ENCODE measurements at places on chromosomes 1 and 21.

GRCh38 chr1:54397090-54397591, 9.1 kb downstream of the SSBP3 start:
- peak; percentile 65 for DNase-seq

- peak; percentile 85 for DNase-seq
Observed at GRCh38 chr1:168488138-168488537, 55.7 kb downstream of the XCL2 start.

DNA sequence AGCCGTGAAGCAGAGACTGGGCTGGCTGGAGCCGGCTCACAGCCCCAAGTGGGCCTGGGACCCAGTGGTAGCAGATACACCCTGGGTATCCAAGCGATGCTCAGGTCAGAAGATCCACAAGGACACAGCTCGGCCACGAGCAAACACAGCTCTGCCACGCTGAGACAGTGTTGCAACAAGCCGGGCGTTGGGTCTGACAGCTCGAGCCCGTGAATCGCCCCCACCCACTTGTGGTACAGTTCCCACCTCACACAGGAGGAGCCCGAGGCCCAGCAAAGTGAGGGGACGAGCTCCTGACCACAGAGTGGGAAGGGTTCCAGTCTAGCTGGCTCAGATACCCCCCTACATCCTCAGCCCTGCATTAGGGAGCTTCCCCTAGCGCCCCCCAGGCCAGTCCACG, 8.9 kb upstream of the PRKCZ start:
- DNase-seq, result no peak

DNA sequence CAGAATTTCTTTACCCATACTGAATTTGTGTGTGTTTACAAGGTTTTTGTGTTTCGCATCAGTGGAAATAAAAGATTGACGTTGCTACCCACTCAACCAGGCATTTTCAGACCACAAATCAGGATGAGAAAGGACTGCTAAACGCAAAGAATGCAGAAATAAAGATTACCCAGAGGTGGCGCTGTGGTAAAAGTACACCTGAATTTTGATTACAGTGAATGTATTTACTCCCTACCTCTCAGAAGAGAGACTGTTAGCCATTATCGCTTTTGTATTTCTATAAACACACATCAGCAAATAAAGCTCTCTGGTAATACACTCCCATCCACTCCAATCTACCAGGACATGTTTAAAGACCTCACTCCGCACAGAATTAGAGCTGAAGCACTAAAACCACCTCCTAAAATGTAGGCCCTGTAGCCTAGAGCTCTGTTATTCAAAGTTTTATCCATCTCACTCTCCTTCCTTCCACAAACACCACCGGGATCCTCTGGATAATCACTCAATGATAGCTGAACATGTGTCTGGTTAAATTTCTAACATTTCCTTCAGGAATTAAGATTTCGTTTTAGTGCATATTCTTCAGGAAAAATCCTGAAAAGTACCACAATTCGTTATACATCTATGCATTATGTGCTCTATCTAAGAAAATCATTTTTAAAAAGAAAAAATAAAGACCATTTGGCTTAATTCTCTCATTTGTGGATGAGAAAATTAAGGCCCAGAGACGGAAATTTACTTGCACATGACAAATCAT, 2.5 kb upstream of the LMO4 start:
- DNase-seq, result peak; percentile 30

- DNase-seq, result no peak
Observed at GRCh38 chr1:218679391-218679790, 334.3 kb downstream of the TGFB2 start.

- DNase-seq, result peak; percentile 53
Observed at GRCh38 chr1:2136386-2137235, 58.0 kb downstream of the FAAP20 start.

Measured in muscle of back (tissue), 13 donors.